ENCODE measurements at places on chromosomes 12 and 14.

DNA sequence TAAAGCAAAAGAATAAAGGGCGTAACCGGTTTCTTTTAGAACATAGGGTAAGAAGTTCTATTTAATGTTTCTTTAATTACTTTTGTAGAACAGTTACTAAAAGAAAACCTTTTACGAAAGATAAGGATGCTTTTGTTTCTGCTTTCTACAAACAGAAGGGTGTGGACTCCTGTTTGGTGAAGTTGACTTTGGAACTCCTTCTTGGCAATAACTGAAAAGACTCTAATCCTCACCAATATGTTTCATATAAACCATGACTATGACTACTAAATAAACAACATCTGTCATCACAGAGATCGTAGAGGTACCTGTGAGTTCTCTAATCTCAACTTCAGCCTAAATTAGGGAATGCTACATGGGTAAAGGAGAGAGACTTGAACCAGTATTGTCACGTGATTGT lies 210.8 kb upstream of the FLRT2 start:
- no peak for DNase-seq

DNA sequence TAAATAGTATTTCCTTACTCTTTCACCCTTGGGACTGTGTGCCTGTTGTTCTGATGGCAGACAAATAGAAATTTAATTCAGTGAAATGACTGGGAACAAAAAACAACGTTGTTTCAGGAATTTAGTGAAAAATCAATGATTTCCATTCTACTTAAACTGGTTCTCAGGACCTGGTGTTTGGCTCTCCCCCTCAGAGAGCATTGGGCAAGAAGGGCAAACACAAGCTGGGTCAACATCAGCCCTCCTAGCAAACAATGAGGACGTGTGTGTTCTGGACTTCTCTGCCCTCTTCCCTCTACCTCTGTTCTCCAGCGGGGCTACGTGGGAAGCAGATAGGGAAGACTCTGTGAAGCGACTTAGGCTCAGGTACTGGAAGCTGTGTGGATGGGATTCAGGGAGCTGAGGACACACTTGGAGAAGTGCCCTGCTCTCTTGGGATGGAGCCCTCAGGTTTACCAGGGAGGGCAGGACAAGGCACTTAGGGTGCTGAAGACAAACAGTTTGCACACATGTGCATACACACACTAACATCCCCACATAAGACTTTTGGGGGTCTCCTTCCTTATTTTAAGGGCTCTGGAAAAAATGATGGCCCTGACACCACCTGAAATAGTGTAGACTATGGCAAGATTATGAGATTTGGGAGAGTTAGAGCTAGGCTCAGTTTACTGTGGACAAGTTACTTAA lies 7.6 kb upstream of the SERPINA1 start:
- DNase-seq = no peak

DNA sequence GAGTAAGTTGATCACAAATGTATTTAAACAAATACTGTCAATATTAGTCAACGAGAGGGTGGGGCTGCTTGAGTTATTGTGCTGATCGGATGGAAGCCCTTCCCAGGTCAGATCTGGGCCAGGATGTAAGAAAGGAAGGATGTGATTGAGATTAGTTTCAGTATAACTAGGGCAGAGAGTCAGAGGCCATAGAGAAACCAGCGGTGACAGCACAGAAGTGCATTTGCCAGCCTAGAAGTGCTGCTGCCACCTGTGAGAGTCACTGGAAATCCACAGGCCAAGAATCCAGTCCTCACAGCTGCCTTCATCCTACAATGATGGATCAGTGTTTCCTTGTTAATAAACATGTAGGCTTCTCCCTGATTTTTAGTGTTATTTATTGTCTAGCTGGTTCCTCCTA lies 9.8 kb upstream of the FERMT2 start:
- no peak for DNase-seq

GRCh38 chr12:129615001-129615400 lies 288.8 kb downstream of the TMEM132D start:
- no peak for DNase-seq

- DNase-seq = no peak
Measured at GRCh38 chr14:78010688-78011087, 159.5 kb upstream of the NRXN3 start.

- DNase-seq = no peak
Measured at GRCh38 chr12:124888260-124888659, 24.6 kb upstream of the SCARB1 start.

DNA sequence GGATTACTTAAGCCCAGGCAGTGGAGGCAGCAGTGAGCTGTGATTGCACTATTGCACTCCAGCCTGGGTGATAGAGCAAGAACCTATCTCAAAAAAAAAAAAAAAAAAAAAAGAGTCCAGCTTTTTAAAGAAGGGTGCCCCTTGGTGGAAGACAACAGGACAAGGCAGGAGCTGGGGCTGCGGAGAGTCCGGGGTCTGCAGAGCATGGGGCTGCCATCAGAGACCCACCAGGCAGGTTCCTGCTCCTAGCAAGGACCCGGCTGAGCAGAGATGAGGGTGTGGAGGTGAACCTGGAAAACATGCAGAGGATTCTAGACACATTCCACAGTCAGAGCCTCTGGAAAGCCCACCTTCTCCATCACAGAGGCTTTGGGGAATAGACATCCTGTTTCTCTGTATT lies 21.0 kb upstream of the CIPC start:
- no peak for DNase-seq

DNA sequence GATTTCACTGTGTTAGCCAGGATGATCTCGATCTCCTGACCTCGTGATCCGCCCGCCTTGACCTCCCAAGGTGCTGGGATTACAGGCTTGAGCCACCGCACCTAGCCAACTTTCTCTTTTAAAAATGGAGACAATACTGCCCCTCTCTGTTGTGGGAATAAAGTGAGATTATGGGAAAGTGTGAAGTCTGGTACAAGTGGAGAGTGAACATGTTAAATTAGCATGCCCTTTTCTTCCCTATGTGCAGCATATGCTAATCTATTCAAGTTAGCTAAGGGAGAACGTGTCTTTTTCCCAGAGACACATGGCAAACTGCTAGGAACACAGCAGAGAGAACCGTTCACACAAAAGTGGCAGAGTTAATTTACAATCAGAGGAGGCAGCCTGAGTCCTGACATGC lies 1.5 kb downstream of the COPS7A start:
- DNase-seq = no peak

DNA sequence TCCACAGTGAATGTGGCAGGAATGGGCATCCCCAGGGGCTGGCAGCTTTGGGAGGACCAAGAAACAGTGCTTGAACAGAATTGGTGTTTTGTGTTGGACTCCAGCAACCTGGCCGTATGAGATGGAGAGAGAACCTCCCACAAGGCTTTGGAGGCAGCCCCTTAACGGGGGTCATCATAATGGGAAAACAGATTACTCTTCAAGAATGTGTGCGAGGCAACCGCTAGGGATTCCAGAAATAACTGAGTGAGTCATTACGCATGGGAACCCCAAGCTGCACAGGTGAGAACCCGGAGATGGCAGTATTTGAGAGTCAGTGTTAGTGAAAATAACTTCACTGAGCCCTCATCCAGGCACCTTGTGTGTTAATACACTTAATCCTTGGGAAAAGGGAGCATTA lies 567.8 kb upstream of the TBX3 start:
- no peak for DNase-seq

DNA sequence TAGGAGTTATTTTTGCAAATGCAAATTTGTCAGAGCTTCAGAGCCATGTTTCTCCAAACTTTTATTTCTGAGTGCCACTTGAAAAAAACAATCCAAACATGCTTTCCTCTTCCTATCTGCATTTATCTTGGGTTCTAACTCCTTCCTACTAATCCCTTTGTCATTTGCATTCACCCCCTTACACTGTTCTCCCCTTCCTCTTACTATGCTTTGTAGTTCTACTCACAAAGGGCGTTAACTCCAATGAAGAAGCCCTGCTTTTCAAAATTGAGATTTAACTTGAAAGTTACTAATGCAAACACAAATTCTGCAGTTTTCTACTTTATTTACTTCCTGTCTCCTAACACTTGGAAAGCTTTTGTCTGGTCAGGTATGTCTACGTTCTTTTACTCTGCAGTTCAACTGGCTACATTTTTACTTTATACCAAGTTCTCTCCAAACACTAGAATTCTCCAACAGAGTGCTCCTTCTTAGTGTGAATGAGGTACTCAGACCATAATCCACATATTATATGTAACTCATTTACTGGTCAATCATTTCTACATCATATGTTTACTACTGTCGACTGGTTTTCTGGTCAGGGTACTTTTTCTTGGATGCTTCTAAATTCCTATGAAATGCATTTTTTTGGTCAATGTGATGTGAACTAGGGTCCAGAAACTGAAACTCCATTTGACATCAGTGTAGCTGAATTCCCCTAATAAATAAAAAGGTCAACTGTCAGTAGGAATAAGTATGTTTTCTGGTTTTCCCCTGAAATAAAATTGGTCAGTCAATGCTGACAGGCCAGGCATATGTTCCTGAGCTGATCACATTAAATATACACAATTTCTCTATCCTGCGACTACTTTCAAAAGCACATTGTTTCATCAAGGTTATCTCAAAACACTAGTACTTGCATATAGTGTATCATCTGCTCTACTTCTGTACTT lies 51.2 kb upstream of the OR5AU1 start:
- no peak for DNase-seq

DNA sequence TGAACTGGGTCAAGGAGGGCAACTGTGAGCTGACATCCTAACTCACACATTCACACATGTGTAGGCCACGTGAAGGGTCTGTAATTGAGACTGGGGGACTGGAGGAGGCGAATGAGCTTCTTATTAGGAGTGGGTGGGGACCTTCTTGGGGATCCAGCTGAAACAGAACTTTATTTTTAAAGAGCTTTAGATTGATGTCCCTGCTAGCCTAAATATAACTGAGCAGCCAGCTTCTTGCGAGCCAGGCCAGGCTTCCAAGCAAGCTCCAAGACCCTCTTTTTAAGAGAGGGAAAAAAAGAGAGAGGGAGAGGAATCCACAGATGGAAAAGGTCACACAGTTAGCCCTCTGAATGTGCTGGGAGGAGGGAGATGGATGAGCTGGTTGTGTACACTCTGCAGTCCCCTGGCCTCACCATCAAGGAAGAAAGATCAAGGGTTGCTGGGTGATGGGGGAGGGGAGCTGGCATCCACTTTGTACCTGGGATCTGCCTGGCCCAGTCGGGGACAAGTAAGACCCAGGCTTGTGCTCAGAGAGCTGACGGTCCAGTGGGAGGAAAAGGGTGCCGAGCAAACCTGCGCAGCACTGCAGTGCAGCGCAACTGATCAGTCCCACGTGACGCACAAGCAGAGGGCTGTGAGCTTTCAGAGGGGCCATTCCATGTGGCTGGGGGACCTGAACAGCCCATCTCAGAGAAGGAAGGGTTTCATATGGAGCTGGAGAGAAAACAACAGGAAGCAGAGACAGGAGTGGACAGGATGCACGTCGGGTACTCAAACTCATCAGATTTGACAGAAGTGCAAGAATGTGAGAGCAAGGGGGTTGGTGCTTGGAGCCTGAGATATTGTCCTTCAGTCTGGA lies 154.5 kb downstream of the ZFP36L1 start:
- DNase-seq = no peak

- no peak for DNase-seq
Measured at GRCh38 chr12:63305901-63306875, 155.2 kb upstream of the AVPR1A start.

DNA sequence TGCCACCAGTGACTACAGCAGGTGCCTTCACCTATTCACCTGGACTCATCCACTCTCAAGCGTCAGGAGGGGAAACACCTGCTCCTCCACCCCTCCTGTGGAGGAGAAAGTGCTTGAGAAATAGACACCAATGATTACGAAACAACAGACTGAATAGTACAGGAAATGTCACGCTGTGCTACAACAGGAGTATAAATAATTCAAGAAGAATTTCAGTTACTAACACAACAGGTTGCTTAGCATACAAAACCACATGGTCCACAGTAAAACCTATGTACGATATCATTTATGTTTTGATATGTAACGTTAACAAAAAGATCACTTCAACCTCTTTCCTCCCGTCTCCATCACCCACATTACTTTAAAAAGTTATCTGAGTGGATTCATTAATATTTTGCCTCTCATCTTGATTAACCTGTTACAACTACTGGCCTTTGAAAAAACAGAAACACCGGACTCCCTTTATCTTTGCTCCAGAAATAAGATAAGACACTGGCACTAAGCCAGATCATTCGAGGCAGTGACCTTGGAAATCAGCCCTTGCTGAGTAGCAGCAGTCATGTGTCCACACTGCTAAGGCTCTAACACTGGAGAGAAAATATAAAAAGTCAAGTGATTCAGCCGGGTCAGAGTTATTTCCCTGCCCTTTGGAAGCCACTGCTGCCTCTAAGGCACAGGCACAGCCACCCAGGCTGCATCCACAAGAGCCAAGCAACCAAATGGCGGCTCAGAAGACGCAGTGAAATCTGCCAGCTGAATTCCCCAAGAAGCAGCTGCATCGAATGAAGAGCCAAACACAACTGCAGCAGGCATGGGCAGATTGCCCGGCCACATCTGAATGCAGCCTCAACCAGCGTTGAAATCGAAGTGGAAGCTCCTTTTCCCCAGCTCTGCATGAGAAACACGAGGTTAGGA lies 40.9 kb downstream of the NT5DC3 start:
- no peak for DNase-seq

GRCh38 chr14:97995531-97995930 lies 1198.3 kb downstream of the VRK1 start:
- no peak for DNase-seq

DNA sequence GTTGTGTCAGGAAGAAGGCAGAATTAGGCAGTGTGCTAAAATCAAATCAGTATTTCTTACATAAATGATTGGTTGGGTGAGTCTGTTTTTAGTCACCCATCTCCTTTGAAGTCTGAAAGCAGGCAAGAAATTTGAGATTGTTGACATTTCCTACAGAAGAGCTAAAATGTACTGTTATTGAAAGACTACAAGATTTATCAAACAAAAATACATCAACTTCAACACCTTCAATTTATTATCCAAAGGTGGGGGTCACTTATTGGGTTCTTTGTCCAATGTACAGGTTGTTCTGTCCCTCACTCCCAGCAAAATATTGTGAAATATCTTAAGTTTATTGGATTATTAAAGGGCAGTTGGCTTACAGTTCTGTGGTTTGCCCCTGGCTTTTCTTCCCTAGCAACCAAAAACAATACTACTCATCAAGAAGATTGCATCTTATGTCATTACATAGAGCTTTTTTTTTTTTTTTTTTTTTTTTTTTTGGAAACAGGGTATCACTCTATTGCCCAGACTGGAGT lies 20.6 kb upstream of the PKP2 start:
- DNase-seq = no peak

DNA sequence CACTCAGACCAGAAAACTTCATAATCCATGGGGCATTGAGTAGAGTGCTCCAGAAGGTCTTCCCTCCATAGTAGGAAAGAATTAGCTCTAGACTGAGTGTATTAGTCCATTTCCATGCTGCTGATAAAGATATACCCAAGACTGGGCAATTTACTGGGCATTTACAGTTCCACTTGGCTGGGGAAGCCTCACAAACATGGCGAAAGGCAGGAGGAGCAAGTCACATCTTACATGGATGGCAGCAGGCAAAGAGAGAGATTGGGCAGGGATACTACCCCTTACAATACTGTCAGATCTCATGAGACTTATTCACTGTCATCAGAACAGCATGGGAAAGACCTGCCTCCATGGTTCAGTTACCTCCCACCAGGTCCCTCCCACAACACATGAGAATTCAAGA lies 300.6 kb upstream of the TMEM132C start:
- no peak for DNase-seq
